ENCODE measurements at places on chromosomes 1 and 21. TPM values are rescaled to one million over a fixed set of nuclear protein-coding genes. Genes with fewer than 3 reads are reported as not detected.

The IGSF3 gene
- 33.9 TPM for total RNA-seq

The SFN gene
- 1,807 TPM for total RNA-seq

The UBXN10 gene
- total RNA-seq, result 0.04 TPM

The LAD1 gene
- 140 TPM for total RNA-seq

The NBPF6 gene
- total RNA-seq, result not detected

The GNG12 gene
- 104 TPM for total RNA-seq

The CD53 gene
- total RNA-seq, result not detected

The BNIPL gene
- 7.6 TPM for total RNA-seq

The CORT gene
- total RNA-seq, result not detected

The ILDR2 gene
- total RNA-seq, result not detected

The USF1 gene
- total RNA-seq, result 30.0 TPM

The DISC1 gene
- 0.47 TPM for total RNA-seq

The NBPF4 gene
- not detected for total RNA-seq

The C1orf74 gene
- 6.0 TPM for total RNA-seq

The PLPP3 gene
- 1.6 TPM for total RNA-seq

The AMY2A gene
- not detected for total RNA-seq

The PCSK9 gene
- total RNA-seq, result 265 TPM

The TSEN15 gene
- total RNA-seq, result 49.4 TPM

The TRIM46 gene
- total RNA-seq, result 3.0 TPM

The GJB3 gene
- total RNA-seq, result 274 TPM

The SLC9C2 gene
- not detected for total RNA-seq

The S100A9 gene
- total RNA-seq, result 1,435 TPM

The CLCA4 gene
- 0.15 TPM for total RNA-seq

The KCNJ6 gene
- total RNA-seq, result not detected

The MPL gene
- total RNA-seq, result 0.34 TPM

The TSPEAR gene
- not detected for total RNA-seq

The DPT gene
- total RNA-seq, result not detected

The SLAMF7 gene
- 0.19 TPM for total RNA-seq

The ACTN2 gene
- not detected for total RNA-seq

The TIPRL gene
- 33.3 TPM for total RNA-seq

The PTPN7 gene
- not detected for total RNA-seq

The CCDC27 gene
- total RNA-seq, result not detected

The TDRD5 gene
- total RNA-seq, result not detected

The S100A7A gene
- total RNA-seq, result not detected

The SYPL2 gene
- total RNA-seq, result not detected

The MCL1 gene
- 278 TPM for total RNA-seq

The NMNAT2 gene
- 0.39 TPM for total RNA-seq

The MMEL1 gene
- not detected for total RNA-seq

The KIF2C gene
- 16.5 TPM for total RNA-seq

The LDLRAD1 gene
- not detected for total RNA-seq

The RHOU gene
- total RNA-seq, result 0.23 TPM

The JAM2 gene
- total RNA-seq, result not detected

The SYT14 gene
- 0.94 TPM for total RNA-seq

The GIPC2 gene
- 1.9 TPM for total RNA-seq

The CASQ2 gene
- not detected for total RNA-seq

The LPAR3 gene
- total RNA-seq, result 40.6 TPM
